ENCODE measurements at places on chromosomes 11 and 22.

DNA sequence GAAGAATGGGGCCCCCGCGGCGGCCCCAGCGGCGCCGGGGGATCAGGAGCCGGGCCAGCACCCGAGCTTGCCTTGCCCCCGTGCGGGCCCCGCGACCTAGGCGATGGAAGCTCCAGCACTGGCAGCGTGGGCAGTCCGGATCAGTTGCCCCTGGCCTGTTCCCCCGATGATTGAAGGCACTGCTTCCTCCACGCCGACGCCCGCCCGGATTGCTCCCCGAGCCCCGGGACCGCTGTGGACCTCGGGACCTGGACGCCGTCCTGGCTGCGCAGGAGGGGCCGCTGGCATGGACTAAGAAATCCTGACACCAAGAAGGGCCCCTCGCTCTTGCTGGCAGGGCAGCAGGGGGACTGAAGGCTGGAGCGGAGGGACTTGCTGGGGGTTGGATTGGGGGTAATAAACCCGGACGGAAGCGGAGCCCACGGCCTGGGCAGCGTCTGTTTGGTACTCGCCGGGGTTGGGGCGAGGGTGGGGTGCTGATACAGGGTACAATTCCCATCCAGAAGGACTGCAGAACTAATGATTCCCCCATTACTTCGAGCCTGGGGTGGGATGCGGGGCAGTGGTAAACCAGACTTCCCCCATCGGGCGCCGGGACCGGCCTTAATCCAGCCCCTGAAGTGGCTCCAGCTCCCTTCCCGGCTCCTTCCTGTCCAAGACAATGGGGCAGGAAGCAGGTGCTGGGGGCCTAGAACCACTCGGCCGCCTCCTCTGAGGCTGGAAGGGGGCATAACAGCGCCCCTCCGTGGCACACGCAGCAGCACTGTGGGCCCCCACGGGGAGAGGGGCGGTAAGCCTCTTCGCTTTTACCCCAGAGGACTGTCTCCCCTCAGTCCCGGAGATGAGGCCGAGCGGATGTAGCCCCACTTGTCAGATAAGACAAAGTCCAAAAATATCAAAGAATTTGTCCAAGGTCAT lies 1.0 kb downstream of the CCDC85B start:
- no peak overlapping the region for H3K27ac ChIP-seq
- peaks cover 10% of the 10 kb centered on the region for H3K36me3 ChIP-seq
- peak overlapping the region; percentile 75 for H3K4me3 ChIP-seq
- peaks cover 48% of the 10 kb centered on the region for H3K4me1 ChIP-seq
- peak; percentile 69 for DNase-seq
- peaks cover 15% of the 10 kb centered on the region for H3K27me3 ChIP-seq

- H3K27me3 ChIP-seq, result peaks cover 6% of the 10 kb centered on the region
- DNase-seq, result no peak
- no peak overlapping the region for H3K4me3 ChIP-seq
- H3K27ac ChIP-seq, result no peak overlapping the region
- peaks cover 8% of the 10 kb centered on the region for H3K36me3 ChIP-seq
- H3K4me1 ChIP-seq, result peaks cover 17% of the 10 kb centered on the region
These were observed 3.0 kb downstream of the PACSIN3 start for GRCh38 chr11:47183031-47183856.

DNA sequence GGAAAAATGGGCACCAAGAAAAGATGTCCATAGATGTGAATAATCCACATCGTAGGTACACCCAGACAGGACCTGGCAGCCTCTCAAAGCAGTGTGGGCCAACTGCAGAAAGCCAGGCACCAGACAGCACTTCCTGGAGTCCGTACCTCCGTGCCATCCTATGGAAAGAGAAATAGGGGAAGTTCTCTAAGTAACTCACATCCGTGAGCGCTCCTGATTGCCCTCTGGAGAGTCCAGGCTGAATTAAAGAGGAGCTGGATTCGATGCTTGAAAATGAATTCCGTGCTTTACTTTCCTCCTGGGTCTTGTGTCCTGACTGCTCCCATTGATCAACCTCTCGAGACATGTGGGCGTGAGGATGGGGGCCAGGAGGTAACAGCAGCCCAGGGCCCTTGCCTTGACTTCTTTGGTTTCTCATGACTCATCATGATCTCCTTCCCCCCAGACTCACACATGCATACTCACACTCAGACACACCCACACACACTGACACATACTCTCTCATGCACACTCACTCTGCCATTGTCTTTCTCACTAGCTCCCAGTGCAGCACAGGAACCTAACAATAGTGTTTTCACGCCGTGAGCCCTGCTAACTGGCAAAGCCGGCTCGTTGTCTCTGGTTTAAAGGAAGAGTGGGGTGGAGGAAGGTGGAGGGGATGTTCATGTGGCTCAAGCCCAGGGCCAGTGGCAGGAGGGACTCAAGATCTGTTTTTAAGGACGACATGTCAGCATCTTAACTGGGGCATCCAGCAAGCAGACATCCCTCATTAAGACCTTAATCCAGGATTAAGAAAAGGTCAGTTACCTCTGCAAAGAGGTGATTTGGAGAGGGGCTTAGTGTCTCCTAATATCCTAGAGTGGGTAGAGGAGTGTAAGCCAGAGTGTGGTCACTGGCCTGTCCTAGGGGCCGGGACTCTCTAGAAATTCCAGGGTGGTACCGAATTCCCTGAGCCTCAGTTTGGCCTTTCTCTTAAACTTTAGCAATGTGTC lies 104.2 kb downstream of the SCN3B start:
- peak overlapping the region; percentile 52 for H3K27ac ChIP-seq
- H3K36me3 ChIP-seq, result no peaks in the 10 kb centered on the region
- DNase-seq, result no peak
- no peaks in the 10 kb centered on the region for H3K27me3 ChIP-seq
- peaks cover 20% of the 10 kb centered on the region for H3K4me1 ChIP-seq
- H3K4me3 ChIP-seq, result no peak overlapping the region

GRCh38 chr11:19642185-19643158 lies 70.2 kb upstream of the NAV2 start:
- DNase-seq, result no peak
- H3K27me3 ChIP-seq, result no peaks in the 10 kb centered on the region
- no peaks in the 10 kb centered on the region for H3K4me1 ChIP-seq
- no peak overlapping the region for H3K4me3 ChIP-seq
- H3K36me3 ChIP-seq, result no peaks in the 10 kb centered on the region

DNA sequence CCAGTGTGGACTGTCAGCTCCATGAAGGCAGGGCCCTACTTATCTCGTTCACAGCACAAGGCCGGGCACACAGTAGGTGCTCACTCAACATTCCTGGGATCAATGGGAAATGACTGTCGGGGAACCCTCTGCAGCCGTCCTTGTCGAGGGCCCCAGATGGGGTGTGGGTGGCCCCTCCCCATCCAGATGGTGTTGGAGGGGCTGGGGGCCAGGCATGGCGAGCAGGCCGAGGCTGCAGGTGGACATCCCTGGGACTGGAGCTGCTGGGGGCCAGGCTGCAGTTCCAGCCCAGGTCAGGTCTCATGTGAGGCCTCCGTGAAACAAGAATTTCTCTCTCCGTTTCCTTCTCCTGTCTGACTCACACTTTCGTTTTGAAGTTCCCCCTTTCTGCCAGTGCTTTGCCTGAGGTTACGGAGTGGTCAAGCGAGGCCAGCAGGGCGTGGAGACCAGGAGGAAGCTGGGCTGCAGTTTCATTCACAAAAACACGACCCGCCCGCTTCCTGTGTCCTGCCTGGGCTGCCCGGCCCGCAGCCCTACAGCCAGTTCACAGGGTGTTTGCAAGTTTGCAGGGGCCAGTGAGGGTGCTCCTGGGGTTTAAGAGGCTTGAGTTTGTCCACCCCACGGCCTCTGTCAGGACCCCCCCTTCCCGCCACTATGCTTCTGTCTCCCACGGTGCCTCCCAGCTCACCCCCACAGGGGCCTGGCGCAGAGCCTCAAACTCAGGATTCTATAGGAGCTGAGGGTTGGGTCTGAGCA lies 4.5 kb downstream of the MYEOV start:
- H3K27ac ChIP-seq, result no peak overlapping the region
- DNase-seq, result no peak
- no peaks in the 10 kb centered on the region for H3K27me3 ChIP-seq
- H3K4me1 ChIP-seq, result peaks cover 11% of the 10 kb centered on the region
- H3K4me3 ChIP-seq, result no peak overlapping the region

DNA sequence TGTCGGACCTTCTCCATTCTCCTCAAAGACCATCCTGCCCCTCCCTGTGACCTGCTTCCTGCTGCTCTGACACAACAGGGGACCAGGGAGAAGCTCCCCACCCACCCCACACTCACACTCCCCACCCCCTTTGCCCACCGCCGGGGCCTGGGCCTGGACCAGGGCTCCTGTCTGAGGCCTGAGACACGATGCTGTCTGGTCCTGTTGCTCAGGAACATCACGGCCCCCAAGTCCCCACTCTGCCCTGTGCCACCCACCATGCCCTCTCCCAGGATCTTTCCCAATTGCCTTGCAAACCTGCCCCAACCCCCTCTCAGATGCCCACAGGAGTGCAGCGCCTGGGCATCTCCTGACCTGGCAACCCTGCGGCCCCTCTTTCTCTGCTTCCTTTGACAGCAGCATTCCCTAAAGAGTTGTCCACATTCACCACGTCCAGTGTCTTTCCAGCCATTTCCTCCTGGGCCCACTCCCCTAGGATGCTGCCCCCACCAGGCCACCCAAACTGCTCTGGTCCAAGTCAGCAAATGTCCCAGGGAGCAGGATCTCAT lies 10.8 kb downstream of the CSF2RB start:
- H3K4me3 ChIP-seq, result no peak overlapping the region
- H3K36me3 ChIP-seq, result no peaks in the 10 kb centered on the region
- no peaks in the 10 kb centered on the region for H3K27me3 ChIP-seq
- peaks cover 6% of the 10 kb centered on the region for H3K4me1 ChIP-seq

DNA sequence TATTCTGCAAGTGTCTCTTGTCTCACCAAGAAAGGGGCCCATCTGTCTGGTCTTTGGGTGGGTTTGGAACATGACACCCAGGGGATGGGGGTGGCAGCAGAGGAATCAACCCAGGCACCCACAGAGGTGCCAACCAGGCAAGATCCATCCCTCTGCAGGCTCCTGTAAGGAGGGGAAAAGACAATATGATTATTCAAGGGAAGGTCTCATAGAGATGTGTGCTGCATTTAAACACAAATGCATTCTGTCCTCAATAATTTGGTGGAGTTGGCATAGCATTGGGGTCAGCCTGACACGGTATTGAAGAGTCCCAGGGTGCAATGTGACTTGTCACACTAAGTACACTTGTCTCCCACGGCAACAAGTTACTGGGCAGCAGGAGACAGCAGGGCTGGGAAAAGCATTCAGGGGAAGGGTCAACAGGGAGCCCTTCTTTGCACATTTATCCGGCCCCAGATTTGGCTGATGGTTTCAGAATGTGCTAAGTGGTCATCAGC lies 33.1 kb upstream of the SPON1 start:
- H3K27ac ChIP-seq, result no peak overlapping the region
- H3K27me3 ChIP-seq, result no peaks in the 10 kb centered on the region
- no peak overlapping the region for H3K4me3 ChIP-seq
- no peak for DNase-seq
- peaks cover 19% of the 10 kb centered on the region for H3K4me1 ChIP-seq
